ENCODE measurements at places on chromosomes 4 and X.

GRCh38 chr4:148270630-148271029 is 171.6 kb downstream of the NR3C2 start:
- no peak for DNase-seq

DNA sequence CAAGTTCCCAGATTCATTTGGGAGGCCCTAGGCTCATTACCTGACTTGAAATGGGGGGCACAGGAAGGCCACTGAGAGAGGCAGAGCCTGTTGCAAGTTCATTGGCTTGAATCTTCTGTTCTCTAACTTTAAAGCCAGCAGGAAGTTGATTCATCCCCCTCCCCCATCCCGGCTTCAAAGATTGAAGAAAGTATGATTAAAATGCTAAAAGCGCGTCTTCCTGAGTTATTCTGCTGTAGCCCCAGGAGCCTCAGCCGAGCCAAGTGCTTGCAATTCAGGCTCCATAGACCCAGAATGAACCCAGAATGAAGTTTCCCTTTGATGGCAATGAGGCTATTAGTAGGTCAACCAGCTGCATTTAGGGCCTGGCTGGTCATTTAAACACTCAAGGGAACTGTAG is 14.7 kb downstream of the CHST7 start:
- DNase-seq = no peak

GRCh38 chr4:26281881-26282280 is 38.9 kb upstream of the RBPJ start:
- no peak for DNase-seq

GRCh38 chr4:15325987-15326386 is 101.8 kb upstream of the C1QTNF7 start:
- DNase-seq = no peak

DNA sequence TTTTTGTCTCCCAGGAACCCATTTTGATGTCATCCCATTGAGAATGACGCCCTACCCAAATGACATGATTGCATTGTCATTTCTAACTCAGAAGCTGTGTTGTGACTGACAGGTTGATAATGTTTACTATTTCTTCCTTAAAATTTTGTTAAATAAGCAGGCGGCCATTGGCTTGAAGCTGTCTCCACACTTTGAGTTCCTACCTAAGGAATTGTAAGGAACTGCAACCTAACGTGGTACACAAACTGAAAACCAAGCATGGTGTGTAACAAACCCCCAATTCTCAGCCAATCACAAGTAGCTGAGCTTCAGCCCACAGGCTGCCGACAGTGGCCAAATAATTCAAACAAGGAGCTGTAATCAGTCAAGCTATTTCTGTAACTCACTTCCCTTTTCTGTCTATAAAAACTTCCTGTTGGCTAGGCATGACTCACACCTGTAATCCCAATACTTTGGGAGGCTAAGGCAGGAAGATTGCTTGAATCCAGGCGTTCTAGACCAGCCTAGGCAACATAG is 2.9 kb upstream of the MND1 start:
- no peak for DNase-seq

DNA sequence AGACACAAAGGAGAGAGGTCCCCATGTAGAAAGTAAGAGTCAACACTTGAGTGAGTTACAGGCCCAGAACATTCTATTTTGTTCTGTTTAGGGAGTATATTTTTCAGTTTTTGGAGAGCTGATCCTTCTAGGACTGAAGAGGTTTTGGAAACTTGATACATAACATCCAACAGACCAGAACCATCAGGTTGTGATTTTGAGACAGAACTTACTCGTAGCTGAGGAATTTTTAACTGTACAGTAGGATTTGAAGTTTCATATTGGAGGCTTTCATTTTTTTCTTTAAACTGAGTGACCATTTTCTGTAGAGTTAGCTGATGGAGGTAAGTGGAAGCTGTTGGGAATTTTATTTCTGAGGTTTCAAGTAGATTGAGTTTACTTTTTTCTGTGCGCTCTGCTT is 73.3 kb downstream of the NCAPG start:
- DNase-seq = no peak

GRCh38 chr4:7960017-7960789 is 20.5 kb upstream of the AFAP1 start:
- no peak for DNase-seq

DNA sequence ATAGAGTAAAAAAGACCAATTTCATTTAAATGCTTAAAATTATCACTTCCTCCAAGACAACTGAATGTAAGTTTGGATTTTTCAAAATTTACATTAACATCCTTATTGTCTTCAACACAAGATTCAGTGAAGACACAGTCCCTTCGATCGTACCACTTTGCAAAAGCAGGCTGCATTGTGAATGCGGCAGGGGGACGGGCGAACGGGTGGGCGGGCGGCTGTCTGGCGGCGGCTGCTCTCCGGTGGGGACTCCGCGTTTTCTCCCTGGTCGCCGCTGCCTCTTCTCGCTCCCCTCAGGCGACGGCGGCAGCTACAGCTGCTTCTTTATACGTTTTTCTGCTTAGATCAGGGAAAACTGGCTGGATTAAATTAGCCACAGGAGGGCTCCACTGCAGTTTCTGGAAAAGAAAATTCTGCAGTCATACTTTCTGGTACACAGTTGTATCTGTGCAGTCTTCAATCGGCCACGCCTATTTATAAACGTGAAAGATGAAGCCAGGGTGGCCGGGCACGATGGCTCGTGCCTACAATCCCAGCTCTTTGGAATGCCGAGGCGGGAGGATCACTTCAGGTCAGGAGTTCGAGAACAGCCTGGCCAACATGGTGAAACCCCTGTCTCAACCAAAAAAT is 33.9 kb upstream of the HPF1 start:
- no peak for DNase-seq

GRCh38 chr4:10530137-10530786 is 73.0 kb upstream of the ZNF518B start:
- DNase-seq = no peak

- DNase-seq = no peak
Observed at GRCh38 chrX:119694601-119695534, 1.9 kb upstream of the SEPTIN6 start.

DNA sequence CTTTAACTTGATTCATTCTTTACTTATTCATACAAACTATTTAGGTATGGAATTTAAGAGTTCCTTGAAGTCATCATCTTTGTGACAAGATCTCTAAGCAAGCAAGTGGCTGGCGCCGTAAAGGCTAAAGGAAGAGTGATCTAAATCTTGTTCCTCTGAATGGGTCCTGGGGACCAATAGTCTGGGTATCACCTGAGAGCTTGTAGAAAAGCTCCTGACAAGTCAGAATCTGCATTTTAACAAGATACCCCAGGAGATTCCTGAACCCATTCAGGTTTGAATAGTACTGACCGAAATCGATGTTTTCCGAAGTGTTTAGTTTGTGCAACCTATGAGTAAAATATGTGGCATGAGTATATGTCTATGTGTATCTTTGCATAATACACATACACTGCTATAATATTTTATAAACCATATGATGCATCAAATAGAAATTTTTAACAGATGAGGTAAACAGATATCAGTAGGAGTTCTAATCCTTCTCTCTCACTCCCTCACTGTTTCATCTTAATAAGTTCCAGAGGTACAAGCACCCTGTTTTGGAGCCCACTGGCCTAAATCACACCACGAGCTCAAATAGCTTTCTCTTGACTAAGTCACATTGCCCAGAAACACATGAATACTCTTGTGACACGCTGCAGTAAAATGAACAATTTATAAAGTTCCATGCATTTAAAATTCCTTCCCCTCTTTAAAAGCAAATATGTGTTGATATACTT is 170.0 kb downstream of the RELL1 start:
- no peak for DNase-seq

- DNase-seq = no peak
Observed at GRCh38 chr4:7382634-7383014, 52.1 kb downstream of the PSAPL1 start.

GRCh38 chr4:99062120-99062519 is 26.5 kb downstream of the ADH5 start:
- DNase-seq = no peak

- DNase-seq = no peak
Observed at GRCh38 chr4:86675548-86675947, 81.4 kb downstream of the PTPN13 start.

DNA sequence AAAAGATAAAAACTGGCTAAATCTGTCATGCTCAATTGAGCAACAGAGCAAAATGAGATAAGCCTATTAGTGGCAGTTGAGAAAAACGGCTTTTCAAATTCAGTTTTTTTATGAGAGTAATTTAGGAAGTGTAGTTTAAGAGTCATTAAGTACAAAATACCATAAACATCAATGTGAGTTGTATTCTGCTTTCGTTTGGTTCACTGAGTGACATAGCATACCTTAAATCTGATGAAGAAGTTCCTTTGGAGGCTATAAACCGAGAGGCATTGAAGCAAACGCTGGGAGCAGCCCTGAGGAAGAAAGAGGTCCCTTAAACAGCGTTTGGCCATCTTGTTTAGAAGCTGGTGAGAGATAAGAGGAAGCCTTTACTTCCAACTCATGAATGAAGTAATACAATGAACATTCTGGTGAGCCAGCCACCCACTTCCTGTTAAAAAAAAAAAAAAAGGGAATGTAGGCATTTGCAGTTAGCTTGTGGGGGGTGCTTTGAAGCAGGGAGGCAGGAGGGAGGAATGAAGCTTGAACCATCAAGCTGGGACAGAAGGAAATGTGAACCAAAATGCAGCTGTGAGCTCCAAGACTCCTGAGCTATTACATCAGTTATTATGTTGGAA is 132.3 kb downstream of the ZNF330 start:
- no peak for DNase-seq

GRCh38 chrX:148722966-148723365 is 222.5 kb downstream of the AFF2 start:
- no peak for DNase-seq

DNA sequence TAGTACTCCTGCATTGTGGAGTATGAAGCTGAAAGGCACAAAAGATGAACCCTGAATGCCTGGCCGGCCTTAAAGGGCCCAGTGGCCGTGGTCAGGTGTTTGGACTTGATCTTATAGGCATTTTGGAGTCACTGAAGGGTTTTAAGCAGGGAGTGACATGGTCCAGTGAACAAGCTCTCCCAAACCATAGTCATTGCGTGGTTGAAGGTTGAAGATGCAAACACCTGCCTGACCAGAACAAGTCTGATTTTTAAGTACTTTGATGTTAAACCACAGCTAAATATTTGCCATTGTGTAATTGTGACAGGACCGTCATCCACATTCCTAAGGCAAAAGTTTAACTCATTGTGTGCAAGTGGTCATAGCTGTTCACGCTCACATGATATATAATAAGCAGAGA is 3.3 kb downstream of the STK32B start:
- no peak for DNase-seq

DNA sequence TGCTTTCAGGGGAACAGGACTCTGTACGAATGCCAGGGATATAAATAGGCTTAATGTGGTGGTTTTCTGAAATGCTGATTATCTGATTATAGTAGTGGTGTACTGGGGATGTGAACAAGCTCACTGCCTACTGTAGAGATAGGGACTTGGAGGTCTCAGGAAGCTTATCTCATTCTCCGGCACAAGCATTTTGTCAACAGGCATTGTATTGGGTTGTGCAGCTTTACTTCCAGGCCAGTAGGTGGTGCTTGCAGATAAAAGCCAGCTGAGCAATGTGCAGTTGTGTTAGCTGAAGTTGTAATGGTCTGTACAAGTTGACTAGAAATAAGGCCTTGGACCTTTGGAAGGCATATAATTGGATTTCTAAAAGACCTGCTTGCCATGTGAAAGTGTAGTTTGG is 49.5 kb upstream of the TMLHE start:
- no peak for DNase-seq

DNA sequence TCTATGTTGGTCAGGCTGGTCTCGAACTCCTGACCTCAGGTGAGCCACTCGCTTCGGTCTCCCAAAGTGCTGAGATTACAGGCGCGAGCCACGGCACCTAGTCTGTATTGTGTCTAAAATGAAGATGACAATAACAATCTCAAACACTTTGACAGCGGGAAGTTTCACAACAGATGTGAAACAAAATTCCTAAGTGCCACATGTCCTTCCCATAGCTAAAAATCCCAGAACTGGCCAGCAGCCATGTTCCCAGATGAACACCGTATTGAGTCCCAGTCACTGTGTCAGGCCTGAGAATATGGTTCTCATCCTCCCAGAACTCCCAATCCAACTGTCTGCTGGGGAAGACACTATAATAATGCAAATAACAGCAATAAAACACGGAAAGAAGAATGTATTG is 16.4 kb upstream of the KLHL8 start:
- DNase-seq = no peak

DNA sequence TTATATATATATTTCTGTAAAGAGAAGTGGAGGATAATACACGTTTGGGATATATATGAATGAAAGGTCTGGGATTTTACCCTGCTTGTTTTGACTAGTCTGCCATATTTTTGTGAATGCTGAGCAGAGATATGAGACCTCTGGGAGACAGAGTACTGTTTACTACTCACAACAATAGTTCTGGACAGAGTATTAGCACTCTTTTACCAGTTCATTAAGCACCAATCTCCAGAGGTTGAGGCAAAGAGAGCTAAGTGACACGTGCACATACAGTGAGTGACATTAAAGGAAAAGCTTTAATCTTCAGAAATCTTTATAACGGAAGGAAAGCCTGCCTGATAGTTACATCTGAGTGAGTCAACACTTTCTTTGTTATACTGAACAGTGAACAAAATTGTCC is 1452.7 kb upstream of the TENM3 start:
- DNase-seq = no peak

GRCh38 chrX:41909068-41909467 is 14.3 kb downstream of the CASK start:
- DNase-seq = no peak

DNA sequence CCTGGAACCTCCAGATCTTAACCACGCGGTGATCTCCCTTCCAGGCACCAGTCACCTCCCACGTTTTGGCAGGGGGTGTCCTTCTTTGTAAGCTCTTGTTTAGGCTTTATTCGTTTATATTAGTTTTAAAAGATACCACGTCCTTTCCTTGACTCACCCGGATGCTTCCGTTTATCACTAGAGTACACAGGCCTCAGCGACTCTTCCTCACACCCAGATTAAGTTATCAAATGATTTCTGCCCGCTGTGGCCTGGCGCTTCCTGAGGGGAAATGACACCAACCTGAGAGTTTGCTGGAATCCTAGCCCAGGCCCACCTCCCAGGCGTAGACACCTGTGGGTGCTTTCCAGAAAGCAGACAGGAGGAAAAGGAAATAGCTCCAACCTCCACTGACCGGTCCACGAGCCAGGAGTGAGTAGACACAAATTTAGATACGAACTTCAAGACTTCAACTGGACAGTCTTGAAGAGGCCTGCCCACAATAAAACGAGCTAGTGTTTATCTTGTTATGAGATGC is 756 bp upstream of the ADAMTS3 start:
- DNase-seq = no peak

DNA sequence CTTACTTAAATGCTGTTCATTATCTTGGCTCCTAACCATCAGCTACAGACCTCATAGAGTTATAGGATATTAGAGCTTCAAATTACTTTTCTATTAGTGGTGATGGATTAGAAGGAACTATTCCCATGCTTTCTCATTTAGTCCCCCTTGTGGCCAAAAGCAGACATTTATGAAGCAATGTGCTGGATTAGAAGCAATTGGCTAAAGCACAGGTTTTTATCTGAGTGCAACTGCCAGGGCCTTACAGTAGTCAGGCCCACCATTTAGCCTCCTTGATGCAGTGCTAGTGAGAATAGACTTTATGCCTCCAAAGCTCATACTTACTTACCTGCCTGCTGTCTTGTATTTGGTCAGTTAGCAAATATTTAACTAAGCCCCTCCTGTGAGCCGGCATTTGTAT is 93.0 kb downstream of the TSPAN7 start:
- peak; percentile 25 for DNase-seq

- no peak for DNase-seq
Observed at GRCh38 chr4:174461466-174462106, 60.7 kb downstream of the HPGD start.

- no peak for DNase-seq
Observed at GRCh38 chr4:82430964-82431745, 765 bp downstream of the ENOPH1 start.
